ENCODE measurements at places on chromosomes 1 and 21. TPM values are rescaled to one million over a fixed set of nuclear protein-coding genes. Genes with fewer than 3 reads are reported as not detected.

DNA sequence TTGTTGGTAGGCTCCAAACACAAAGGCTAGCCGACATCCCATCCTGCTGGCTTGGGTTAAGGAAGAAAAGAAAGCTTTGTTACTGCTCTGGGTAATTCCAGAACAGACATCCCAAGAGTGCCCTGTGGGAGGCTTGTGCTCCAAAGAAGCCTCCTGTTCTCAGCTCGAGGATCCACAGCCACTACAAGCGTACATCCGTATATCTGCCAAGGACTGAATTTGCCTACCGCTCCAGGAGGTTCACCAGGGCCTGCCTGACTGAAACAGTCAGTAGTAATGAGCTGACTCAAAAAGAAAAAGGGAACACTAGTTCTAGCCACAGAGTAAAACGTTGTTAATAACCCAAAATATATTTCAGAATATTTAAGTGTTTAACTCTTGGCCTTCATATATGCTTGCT is 24.8 kb upstream of the MUTYH start:
- peaks cover 3% of the 10 kb centered on the region for H3K4me1 ChIP-seq
- no peak overlapping the region for H3K4me3 ChIP-seq
- no peaks in the 10 kb centered on the region for H3K36me3 ChIP-seq
- no peak overlapping the region for H3K27ac ChIP-seq

DNA sequence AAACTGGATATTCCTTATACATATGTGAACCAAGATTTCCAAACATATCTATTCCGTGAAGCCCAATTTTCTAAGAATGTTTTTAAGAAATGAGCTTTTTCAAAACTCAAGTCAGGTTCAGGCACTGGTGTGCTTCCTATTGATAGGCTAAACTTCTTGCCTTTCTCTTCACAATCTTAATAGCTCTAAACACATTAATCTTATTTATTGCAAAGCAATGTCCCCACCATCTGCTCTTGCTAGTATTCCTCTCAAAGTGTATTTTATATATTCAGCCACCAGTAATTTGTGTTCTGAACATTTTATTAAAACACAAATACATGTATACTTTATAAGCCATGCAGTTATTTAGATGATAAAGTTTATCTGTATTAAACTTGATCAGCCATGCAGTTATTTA is 11.5 kb downstream of the ZNF281 start:
- H3K4me3 ChIP-seq, result no peak overlapping the region
- no peak for DNase-seq
- H3K27me3 ChIP-seq, result no peaks in the 10 kb centered on the region
- no peaks in the 10 kb centered on the region for H3K4me1 ChIP-seq

- H3K27me3 ChIP-seq, result peaks cover 7% of the 10 kb centered on the region
- H3K36me3 ChIP-seq, result no peaks in the 10 kb centered on the region
- no peaks in the 10 kb centered on the region for H3K4me1 ChIP-seq
- no peak for DNase-seq
- no peak overlapping the region for H3K27ac ChIP-seq
These were observed 440.9 kb downstream of the PRDM2 start for GRCh38 chr1:14140831-14141401.

DNA sequence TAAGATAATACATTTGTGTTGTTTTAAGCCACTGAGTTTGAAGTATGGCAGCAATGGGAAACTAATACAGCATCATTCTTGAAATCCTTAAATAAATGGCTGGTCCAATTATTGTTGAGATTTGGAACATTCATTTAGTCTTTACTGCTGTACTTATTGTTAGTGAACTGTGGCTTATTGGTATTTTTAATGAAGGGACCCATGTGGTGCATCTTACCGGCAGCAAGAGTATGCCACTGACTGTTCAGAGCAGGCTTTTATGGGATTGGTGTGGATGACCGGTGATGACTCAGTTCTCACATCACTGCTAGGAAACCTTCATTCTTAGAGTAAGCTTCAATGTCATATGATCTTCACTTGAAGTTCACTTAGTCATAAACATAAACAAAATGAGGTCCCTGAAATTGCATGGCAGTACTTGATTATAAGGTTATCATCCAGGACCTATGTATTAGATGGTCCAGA is 31.5 kb downstream of the PRKAA2 start:
- no peaks in the 10 kb centered on the region for H3K4me1 ChIP-seq
- DNase-seq, result no peak
- H3K36me3 ChIP-seq, result no peaks in the 10 kb centered on the region
- no peaks in the 10 kb centered on the region for H3K27me3 ChIP-seq
- H3K27ac ChIP-seq, result no peak overlapping the region

GRCh38 chr1:67211589-67212563 is 45.6 kb downstream of the IL23R start:
- H3K4me3 ChIP-seq, result no peak overlapping the region
- no peak overlapping the region for H3K27ac ChIP-seq
- H3K4me1 ChIP-seq, result 0 out of 2 replicates have a peak, but pooled peaks cover 4% of the 10 kb centered on the region
- peak; percentile 65 for DNase-seq
- H3K36me3 ChIP-seq, result peaks cover 49% of the 10 kb centered on the region

- H3K4me3 ChIP-seq, result no peak overlapping the region
- H3K27me3 ChIP-seq, result no peaks in the 10 kb centered on the region
- H3K36me3 ChIP-seq, result no peaks in the 10 kb centered on the region
- H3K4me1 ChIP-seq, result no peaks in the 10 kb centered on the region
- no peak overlapping the region for H3K27ac ChIP-seq
These were observed 195.1 kb downstream of the HHAT start for GRCh38 chr1:210523830-210524229.

- H3K36me3 ChIP-seq, result no peaks in the 10 kb centered on the region
- no peak overlapping the region for H3K27ac ChIP-seq
- no peaks in the 10 kb centered on the region for H3K27me3 ChIP-seq
These were observed 11.5 kb upstream of the S100A2 start for GRCh38 chr1:153577138-153577537.

- no peak overlapping the region for H3K4me3 ChIP-seq
- 0 out of 2 replicates have a peak, but pooled peaks cover 11% of the 10 kb centered on the region for H3K27me3 ChIP-seq
- H3K27ac ChIP-seq, result no peak overlapping the region
These were observed 41.8 kb upstream of the LRRC52 start for GRCh38 chr1:165501970-165502348.

DNA sequence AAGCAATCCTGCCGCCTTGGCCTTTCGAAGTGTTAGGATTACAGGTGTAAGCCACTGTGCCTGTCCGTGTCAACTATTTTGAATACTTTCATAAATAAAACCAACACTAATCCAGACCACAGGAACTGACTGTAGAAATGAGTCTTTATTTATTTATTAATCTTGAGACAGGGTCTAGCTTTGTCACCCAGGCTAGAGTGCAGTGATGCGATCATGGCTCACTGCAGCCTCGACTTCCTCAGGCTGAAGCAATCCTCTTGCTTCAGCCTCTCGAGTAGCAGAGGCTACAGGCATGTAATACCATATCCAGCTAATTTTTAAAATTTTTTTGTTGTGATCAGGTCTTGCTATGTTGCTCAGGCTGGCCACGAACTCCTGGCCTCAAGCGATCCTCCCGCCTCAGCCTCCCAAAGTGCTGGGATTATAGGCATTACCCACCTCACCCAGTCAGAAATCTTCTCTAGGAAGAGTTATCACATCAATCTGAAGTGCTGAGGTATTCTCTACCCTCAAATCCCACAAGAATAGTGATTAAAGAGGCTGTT is 21.7 kb upstream of the CPLANE2 start:
- no peaks in the 10 kb centered on the region for H3K27me3 ChIP-seq
- H3K27ac ChIP-seq, result no peak overlapping the region
- DNase-seq, result no peak
- peaks cover 28% of the 10 kb centered on the region for H3K36me3 ChIP-seq
- peaks cover 6% of the 10 kb centered on the region for H3K4me1 ChIP-seq

GRCh38 chr1:77541162-77541545 is 141.3 kb downstream of the ZZZ3 start:
- no peaks in the 10 kb centered on the region for H3K36me3 ChIP-seq
- H3K27ac ChIP-seq, result no peak overlapping the region
- H3K4me3 ChIP-seq, result no peak overlapping the region
- no peak for DNase-seq

DNA sequence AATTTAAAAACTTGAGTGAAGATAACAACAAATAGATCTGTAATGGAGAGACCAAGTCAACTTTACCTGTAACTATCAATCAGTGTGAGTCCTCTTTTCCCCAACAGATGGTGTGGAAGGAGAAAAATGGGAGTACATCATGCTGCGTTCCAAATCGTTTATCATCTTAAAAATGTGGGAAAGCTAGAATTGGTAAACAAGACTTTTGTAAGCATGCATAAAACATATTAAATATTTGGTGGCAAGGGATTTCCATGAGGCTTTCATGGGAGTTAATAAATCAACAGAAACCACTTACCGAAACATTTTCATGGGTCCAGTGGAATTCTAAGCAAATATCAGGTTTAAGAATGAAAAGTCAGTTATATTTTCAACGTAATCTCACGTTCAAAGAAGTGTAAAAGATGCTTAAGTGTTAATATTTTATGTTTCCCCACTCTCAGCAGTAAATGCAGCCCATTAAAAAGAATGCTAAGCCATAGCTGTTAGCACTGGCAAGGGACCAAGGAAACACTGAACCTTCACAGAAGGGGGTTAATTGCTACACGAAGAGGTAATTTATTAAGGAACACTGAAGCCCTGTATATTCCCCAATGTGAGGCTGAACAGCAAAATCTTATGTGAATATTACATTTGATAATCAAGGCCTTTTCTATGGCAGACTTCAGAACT is 117.0 kb downstream of the ZC3H11B start:
- no peaks in the 10 kb centered on the region for H3K4me1 ChIP-seq
- H3K27me3 ChIP-seq, result no peaks in the 10 kb centered on the region
- no peak overlapping the region for H3K4me3 ChIP-seq
- H3K36me3 ChIP-seq, result no peaks in the 10 kb centered on the region
- H3K27ac ChIP-seq, result no peak overlapping the region

DNA sequence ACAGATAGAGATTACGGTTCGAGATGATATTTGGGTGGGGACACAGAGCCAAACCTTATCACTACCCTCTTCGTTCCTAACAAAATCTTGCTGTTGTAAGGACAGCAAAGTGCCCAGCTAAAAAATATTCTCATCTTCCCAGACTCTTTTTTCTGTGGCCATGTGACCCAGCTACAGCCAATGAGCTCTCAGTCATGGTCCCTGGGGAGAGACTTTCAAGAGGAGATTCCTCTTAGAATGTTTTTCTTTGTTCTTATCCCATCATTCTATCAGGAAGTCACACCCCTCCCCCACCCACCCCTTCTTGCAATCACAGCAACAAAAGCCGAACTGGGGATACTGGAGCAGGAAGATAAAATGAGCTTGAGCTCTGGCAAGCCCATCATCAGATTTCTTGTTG is 247.1 kb downstream of the CHRM3 start:
- no peak overlapping the region for H3K27ac ChIP-seq
- no peak for DNase-seq

DNA sequence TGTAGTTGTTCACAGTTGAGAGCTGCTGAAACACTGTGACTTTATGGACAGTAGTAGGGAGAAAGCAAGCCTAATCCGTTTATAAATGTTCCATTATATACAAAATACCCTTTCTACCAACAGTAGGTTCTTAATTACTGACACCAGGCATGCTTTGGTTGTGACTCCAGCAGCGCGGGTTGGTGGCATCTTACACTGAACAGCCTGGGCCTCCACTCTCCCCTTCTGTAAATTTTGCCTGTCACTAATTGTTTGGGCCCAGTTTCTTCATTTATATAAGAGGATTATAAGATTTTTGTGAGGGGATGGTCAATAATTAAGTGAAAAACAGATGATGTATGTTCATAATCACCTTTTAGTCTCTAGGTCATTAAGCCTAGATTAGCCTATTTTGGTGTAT is 58.2 kb downstream of the ITSN1 start:
- no peak for DNase-seq
- no peaks in the 10 kb centered on the region for H3K27me3 ChIP-seq
- H3K36me3 ChIP-seq, result no peaks in the 10 kb centered on the region
- H3K4me1 ChIP-seq, result no peaks in the 10 kb centered on the region

GRCh38 chr1:36910886-36911540 is 123.3 kb downstream of the GRIK3 start:
- no peaks in the 10 kb centered on the region for H3K27me3 ChIP-seq
- H3K27ac ChIP-seq, result no peak overlapping the region
- no peaks in the 10 kb centered on the region for H3K36me3 ChIP-seq
- no peaks in the 10 kb centered on the region for H3K4me1 ChIP-seq
- no peak overlapping the region for H3K4me3 ChIP-seq
- DNase-seq, result no peak

- H3K36me3 ChIP-seq, result no peaks in the 10 kb centered on the region
- H3K4me3 ChIP-seq, result no peak overlapping the region
- no peak for DNase-seq
These were observed 801.7 kb upstream of the PRMT6 start for GRCh38 chr1:106254748-106255147.

GRCh38 chr1:64969305-64970046 is 3.1 kb upstream of the JAK1 start:
- no peaks in the 10 kb centered on the region for H3K36me3 ChIP-seq
- DNase-seq, result no peak
- no peak overlapping the region for H3K4me3 ChIP-seq
- peaks cover 10% of the 10 kb centered on the region for H3K4me1 ChIP-seq
- no peaks in the 10 kb centered on the region for H3K27me3 ChIP-seq

DNA sequence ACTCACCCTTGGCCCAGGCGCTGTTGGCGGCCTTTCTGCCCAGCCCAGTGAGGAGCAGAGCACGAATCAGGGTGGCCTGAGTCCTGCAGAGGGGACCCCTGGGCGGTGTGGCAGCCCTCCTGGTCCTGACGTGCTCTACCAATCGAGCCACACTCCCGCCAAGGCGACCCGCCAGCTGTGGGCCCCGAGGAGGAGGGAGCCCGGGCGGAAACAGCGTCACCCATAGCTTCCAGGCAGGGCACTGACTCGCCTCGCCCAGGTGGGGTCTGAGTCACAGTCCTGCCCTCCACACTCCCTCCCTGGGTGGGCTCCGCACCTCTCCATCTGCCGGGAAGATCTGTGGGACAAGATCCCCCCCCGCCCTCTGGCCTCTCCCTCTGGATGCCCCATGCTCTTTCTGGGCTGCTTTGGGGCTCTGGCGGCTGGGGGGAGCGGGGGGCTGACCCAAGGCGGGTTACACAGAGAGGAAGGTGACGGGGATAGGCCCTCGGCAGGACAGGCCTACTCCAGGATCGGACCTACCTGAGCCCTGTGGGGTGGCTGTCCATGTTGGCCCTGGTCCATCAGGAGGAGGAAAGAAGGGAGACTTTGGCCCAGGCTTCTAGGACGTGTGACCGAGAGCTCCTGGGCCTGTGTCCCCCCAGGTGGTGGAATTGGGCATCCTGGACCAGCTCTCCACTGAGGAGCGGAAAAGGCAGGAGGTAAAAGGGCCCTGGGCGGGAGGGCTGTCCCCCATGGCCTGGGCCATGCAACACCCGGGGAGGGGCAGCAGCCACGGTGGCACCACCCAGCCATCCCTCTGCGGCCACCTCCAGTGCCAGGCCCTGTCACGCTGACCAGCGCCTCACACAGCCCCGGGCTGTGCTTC is 14.0 kb downstream of the ARHGEF16 start:
- no peaks in the 10 kb centered on the region for H3K4me1 ChIP-seq
- H3K27ac ChIP-seq, result no peak overlapping the region
- H3K36me3 ChIP-seq, result no peaks in the 10 kb centered on the region
- H3K27me3 ChIP-seq, result peaks cover 23% of the 10 kb centered on the region

HES2 gene
- total RNA-seq, result 0.18 TPM

GRIK3 gene
- not detected for total RNA-seq

HEYL gene
- total RNA-seq, result 0.89 TPM

ODF2L gene
- total RNA-seq, result 5.4 TPM

PALMD gene
- total RNA-seq, result 3.5 TPM

HMGCS2 gene
- 0.18 TPM for total RNA-seq

FNDC10 gene
- total RNA-seq, result 6.3 TPM

THEM5 gene
- not detected for total RNA-seq

Data from K562 (cell line).